ENCODE measurements at places on chromosomes 6 and 20.

GRCh38 chr20:7571101-7571500 is 369.2 kb downstream of the HAO1 start:
- no peak for DNase-seq

GRCh38 chr6:112618849-112619248 is 271.7 kb downstream of the RFPL4B start:
- DNase-seq: no peak

DNA sequence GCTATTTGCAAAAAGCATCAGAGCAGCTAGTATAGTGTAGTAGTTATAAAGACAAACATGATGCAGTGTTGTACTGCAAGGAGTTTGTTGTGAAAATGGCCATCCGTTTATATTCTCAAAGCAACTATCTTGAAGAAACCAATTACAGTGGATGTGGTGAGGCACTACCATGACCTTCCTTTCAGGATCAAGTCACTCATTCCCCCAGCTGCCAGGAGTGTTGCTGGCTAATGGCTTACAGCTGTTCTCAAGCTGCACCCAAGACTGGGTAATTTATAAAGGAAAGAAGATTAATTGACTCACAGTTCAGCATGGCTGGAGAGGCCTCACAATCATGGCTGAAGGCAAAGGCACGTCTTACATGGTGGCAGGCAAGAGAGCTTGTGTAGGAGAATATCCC is 29.0 kb downstream of the ADGRF4 start:
- DNase-seq: no peak

DNA sequence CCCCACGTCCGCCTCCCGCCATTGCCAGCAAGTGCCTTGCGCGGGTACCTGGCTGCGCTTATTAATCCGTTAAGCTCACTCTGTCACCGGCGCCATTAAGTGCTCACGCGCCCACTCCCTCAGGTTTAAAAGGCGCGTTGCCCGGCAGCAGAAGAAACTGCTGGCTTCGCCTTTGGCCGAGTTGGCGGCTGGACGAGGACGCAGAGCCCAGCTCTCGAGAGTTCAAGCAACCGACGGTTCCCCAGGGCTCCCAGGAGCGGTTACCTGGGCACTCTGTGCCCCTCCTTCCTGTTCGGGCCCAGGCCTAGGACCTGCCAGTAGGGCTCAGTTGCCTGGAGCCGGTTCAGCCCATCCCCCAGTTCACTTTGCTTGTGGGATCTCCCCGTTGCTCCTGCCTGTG is at the start of gene GGTLC1:
TSS of gene GGTLC1 (minus strand) at position 219 of the 400 bp plus-strand sequence. CDS start 2,168 bp downstream, outside the sequence.
- no peak for DNase-seq

DNA sequence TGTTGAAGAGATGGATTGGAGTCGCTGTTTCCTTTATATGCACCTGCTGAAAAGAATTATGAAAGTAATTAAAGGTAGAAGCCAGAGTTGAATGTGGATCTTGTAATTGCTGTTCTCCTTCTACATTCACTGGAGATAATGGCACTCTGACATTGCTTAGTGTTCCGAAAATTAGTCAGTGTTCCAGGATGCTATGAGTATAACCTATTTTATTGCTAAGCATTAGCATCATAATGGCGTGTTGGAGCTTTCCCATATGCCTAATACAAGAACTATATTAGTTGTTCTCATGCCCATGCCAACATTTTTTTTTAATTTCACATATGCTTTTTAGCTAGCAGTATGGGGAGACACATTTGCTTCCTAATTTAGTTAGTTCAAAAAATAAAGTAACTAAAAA is 236.4 kb downstream of the ARHGAP18 start:
- no peak for DNase-seq

DNA sequence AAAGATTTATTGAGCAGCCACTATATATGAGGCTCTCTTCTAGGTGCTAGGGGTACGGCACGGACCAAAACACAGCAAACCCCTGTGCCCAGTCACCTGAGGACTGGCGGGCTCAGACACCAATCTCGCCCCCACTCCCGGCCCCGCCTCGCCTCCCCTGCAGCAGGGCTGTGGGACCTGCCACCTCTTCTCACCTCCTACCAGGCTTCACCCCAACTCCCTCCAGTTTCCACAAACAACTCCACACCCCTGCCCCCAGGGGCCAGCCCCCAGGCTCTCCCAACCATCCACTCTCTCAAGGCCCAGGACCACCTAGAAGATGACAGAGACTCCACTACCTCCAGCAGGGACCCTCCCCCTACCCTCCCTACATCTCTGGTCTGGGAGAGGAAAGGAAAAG is 6.5 kb downstream of the TFEB start:
- no peak for DNase-seq

- DNase-seq: peak; percentile 40
Observed at GRCh38 chr6:41092421-41093140, 19.8 kb downstream of the NFYA start.

GRCh38 chr6:129684903-129685661 is 24.9 kb downstream of the ARHGAP18 start:
- peak; percentile 64 for DNase-seq

DNA sequence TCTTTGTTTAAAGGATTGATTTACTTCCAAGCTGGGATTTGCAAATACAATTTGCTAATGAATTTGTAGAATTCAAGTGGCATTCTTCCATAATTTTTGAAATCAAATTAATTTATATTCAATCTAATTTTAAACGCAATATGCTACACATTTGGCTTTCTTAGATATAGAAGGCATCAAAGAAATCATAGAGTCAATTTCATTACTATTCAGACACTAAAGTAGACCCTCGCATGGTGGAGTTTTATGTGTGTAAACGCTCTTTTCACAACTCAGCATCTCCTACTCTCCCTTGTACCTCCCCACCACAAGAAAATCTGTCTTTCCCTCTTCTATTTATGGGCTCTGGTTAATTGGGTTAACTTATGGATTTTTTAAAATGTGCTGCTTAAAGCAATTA is 144.3 kb downstream of the DOK5 start:
- no peak for DNase-seq

GRCh38 chr6:56909115-56909907 is 45.6 kb upstream of the BEND6 start:
- no peak for DNase-seq

GRCh38 chr6:88629838-88630494 is 333.5 kb downstream of the RNGTT start:
- DNase-seq: no peak

- DNase-seq: no peak
Observed at GRCh38 chr6:53830366-53830765, 35.6 kb downstream of the LRRC1 start.

GRCh38 chr6:17015144-17015543 is 86.7 kb upstream of the STMND1 start:
- no peak for DNase-seq

DNA sequence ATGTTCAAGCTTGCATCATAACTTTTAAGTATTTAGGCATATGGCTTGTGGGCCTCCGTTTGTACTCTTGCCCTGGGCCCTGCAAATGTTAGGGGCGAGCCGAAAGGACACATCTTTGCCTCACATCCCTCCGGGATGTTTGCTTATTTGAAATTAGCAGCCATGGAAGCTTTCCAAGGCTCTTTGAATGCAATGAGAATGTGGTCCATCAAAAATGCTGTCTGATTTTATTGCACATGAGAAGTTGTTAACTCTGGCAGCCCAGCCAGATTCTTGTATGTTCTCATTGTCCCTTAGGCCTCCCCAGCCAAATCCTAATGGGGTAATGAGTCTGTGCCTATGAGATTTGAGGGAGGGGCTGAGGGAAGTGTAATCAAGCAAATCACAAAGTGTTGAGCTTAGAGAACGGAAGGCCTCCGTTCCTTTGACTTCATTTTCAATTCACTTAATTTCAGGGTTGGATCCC is 261.2 kb upstream of the MARCKS start:
- no peak for DNase-seq
